ENCODE measurements at places on chromosomes 5 and 9.

GRCh38 chr5:132961887-132962286 is 1.5 kb downstream of the AFF4 start:
- no peak for DNase-seq

DNA sequence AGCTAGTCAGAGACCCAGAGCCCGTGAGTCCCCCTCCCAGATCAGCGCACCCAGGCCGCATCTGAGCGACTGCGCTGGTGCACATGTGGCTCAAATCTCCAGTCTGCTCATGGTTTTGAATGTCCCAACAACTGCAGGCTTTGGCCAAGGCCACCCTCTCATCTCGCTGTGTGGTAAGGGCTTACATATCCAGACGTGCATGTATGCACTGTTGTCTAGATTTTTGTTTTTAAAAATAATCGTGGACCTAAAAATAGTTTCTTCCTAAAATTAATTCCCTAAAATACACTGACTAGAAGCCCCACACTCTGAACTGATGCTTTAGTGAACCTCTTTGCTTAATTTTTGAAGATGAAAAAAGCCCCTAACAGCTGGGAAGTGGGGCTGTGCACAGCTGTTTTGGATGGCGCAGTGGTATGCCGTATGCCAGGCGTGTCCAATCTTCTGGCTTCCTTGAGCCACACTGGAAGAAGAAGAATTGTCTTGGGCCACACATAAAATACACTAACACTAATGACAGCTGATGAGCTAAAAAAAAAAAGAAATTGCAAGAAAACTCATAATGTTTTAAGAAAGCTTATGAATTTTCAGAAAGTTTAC is 143.0 kb upstream of the LHFPL2 start:
- no peak for DNase-seq

GRCh38 chr5:65482296-65482735 is 596 bp upstream of the ADAMTS6 start:
- no peak for DNase-seq

DNA sequence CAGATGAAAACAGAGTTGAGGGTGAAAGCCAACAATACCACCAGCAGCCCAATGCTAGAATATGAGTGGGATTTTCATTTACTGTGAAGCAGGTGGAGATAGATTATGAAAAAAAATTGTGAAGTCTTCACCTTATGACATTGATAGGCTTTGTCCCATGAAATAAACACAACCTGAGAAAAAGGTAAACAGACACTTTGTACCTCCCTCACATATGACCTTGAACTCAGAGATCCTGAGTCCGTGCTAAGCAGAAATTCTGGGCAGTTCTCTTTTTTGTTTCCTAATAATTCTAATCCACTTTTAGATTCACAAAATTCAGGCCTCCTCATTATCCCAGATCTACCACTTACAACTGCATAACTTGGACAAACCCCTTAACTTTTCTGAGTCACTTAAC is 127.3 kb upstream of the RORB start:
- DNase-seq = no peak

DNA sequence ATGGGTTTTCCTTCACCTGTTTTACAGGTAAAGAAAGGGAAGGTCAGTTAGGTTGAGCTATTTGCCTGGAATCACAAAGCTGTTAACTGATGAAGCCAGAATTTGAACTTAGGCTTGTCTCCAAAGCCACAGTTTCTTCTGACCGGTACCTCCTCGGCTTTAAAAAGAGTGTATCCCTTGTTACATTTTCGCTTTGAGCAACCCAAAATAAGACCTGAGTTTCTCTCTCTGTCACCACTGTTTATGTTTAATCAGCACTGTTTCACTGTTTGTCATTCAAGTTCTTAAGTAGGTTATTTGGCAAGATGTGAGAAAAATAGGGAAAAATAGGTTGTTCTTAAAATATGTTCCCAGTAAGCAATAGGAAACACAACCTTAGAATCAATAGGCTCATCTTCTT is 84.6 kb downstream of the VCAN start:
- DNase-seq = no peak

GRCh38 chr9:120612218-120612617 is 32.3 kb upstream of the CDK5RAP2 start:
- DNase-seq = no peak

GRCh38 chr5:81694726-81695125 is 56.2 kb downstream of the SSBP2 start:
- no peak for DNase-seq

- DNase-seq = no peak
Observed at GRCh38 chr5:18740301-18740700, 1106.0 kb downstream of the TAF11L14 start.

DNA sequence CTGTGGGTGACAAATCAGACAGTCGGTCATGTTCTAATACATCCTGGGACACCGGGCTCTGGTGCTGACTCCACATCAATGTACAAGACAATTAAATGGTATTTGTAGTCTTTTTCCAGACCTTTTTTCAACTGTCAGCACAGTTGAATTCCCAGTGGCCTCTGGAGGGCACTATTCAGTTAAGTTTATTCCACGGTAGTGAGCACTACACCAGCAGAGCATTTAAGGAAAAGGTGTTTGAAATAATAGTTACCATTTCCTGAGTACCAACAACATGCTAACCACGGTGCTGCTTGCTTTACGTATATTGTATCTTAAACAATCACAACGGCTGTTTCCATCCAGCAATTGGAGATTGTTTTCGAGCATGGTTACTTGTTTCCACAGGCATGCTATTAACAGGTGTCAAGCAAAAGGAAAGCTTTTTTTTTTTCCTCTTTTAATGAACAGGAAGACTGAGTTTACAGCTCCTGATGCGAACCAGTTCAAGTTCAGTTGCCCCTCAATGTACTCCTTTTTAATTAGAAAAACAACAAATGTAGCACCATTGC is 186.7 kb downstream of the PDZD2 start:
- peak; percentile 35 for DNase-seq

DNA sequence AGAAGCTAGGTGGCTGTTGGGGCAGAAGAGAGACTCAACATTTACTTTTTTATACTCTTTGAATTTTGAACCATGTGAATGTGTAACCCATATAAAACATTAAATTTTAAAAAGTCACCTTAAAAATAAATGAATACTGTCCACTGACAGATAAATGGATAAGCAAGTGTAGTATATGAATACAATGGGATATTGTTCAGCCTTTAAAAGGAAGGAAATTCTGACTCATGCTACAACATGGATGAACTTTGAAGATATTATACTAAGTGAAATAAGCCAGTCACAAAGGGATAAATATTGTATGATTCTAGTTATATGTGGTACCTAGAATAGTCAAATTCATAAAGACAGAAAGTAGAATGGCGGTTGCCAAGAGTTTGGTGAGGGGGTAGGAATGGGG is 113.9 kb downstream of the TMEM174 start:
- no peak for DNase-seq

GRCh38 chr5:30968971-30969370 is 224.5 kb upstream of the CDH6 start:
- no peak for DNase-seq

DNA sequence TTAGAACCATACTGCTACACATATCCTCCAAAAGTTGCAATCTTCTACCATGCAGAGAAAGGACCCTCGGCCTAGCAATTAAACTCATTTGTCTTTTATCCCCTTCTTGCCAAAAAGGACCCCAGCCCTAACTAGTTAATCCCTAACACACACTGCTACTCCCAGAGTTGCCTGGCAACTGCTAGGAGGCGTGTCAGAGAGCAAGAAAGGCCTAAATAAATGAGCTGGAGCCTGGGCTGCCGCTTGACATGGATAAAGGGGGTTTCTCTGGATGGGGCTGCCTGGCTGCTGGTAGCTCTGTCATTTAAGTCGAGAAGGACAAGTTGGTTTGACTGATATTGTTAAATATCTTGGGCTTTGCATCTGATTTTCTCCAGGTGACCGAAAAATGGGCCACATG is 194.8 kb downstream of the CRB2 start:
- peak; percentile 43 for DNase-seq

- DNase-seq = no peak
Observed at GRCh38 chr9:30925635-30926034, 1458.8 kb upstream of the ACO1 start.

- peak; percentile 47 for DNase-seq
Observed at GRCh38 chr5:27083449-27084415, 45.3 kb upstream of the CDH9 start.

DNA sequence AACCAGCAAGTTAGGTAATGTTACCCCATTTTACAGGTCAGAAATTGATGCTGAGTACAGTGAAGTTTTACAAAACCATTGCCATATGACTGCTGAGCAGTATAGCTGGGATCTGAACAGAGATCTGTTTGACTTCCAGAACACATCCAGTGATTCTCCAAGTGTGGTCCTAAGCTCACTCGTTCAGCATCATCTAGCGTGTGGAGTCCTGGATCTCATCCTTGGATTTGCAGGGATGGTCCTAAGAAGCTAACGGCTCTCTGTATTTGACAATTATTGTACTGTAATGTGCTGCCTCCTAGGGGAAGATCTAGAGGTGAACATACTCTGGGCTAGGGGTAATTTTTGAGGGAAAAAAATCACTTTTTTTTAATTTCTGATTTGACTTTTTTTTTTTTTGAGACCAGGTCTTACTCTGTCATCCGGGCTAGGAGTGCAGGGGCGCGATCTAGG is 1.4 kb downstream of the SLC26A2 start:
- DNase-seq = no peak

GRCh38 chr9:93682155-93682968 is 106.0 kb downstream of the PHF2 start:
- DNase-seq = peak; percentile 76

DNA sequence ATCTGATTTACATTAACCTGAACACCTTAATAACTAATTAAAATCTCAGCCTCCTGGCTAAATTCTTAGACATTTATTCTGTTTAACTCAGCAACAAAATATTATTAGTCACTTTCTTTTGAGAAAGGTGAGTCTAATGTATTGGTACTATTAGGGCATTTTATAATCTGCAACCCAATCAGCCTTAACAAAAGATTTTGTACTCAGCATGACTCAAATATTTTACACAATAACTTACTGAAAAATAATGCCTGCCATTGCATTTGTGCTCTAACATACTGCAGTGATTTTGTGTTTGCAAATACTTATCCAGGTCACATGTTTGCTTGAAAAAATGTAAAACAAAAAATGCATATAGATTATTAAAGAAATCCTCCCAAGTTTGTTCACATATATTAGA is 1129.9 kb downstream of the TAF11L14 start:
- no peak for DNase-seq

GRCh38 chr9:127077644-127077946 is 44.8 kb downstream of the ANGPTL2 start:
- no peak for DNase-seq

DNA sequence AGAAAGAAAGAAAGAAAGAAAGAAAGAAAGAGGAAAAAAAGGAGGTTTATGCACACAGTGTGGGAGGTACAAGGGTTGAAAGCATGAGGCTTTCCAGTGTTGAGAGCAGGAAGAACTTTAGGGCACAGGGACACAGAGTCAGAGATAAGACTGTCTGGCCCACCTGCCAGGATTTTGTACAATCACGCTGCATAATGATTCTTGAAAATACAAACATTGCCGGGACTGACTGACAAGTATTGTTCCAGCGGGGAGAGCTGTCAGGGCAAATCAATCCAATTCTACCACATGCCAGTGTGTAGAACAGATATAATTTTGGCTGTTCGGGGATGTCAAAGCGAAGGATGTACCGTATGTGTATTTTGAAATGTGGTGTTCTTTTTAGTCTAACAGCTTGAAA is 254.7 kb downstream of the NTRK2 start:
- DNase-seq = no peak

DNA sequence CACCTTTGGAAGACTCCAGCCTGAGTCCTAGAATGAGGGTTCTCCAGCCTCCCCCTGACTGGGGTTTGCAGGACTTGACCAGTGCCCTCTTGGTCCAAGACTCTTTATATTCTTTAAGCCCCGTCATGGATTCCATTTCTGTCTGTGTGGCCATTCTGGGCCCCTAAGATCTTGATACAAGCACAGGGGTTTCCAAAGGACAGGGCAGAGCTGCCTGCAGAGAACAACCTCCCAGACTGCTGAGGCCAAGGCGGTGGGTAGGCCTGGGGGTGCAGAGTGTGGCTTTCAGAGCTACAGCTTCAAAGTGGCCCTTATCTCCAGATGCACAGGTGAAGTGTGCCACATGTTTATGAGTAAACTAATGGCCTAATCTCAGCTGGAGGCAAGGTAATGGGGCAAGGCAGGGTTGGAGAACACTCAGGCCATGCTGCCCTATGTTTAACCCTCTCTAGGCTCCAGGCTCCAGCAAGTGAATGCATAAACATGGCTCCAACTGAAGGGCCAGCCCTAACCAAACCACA is 32.1 kb downstream of the FOXI1 start:
- DNase-seq = no peak

Data from NT2/D1 (cell line).